Effector memory CD4-positive, alpha-beta T cell (primary cell): ENCODE measurements at places on chromosomes 7 and 10.

GRCh38 chr10:119003572-119004289, 25.8 kb upstream of the NANOS1 start:
- no peak for DNase-seq

DNA sequence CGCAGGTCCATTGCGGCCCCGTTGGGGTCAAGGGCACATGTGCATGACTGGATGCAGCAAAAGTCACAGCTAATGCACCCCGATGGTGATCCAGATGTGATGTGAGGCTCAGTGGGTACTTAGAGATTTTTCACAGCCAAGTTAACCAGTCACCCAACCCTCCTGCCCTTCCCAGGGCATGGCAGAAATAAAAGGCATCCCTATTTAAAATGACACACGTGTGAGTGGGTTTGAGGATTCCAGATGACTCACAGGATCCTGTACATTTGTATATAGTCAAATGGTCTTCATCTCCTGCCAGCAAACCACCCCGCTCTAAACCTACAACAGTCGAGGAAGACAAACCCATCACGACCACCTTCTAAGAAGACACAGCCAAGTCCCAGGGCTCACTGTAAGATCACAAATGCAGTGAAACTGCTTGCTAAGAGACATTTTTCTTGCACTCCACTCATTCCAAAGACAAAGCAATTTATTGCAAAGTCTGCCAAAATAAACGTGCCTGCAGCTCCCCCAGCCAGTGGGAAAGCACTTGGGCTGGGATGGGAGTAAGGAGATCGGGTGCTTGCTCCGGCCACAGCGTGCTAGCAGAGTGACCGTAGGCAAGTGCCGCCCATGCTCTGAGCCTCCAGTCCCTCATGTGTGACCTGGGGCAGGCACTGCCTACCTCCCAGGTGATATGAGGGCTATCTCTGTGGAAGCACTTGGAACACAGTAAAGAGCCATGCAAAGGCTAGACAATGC, 86.6 kb upstream of the MACROH2A2 start:
- DNase-seq: no peak

DNA sequence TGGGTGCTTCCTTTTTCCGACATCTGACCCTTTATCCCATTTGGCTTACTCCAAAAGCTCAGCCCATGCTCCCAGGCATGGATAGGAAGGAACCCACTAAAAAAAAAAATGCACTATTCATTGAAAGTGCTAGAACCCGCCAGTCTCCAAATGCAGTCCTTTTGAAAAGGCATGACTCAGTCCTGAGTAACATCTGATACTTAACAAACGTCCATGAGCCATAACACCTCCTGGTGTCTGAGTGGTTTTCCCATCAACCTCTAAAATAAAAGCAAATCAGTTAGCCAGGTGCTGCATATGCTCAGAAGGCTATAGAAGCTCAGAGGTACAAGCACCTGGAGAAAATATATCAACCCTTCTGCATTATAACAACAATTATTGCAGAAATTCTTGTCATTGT, 45.0 kb upstream of the CACUL1 start:
- no peak for DNase-seq

DNA sequence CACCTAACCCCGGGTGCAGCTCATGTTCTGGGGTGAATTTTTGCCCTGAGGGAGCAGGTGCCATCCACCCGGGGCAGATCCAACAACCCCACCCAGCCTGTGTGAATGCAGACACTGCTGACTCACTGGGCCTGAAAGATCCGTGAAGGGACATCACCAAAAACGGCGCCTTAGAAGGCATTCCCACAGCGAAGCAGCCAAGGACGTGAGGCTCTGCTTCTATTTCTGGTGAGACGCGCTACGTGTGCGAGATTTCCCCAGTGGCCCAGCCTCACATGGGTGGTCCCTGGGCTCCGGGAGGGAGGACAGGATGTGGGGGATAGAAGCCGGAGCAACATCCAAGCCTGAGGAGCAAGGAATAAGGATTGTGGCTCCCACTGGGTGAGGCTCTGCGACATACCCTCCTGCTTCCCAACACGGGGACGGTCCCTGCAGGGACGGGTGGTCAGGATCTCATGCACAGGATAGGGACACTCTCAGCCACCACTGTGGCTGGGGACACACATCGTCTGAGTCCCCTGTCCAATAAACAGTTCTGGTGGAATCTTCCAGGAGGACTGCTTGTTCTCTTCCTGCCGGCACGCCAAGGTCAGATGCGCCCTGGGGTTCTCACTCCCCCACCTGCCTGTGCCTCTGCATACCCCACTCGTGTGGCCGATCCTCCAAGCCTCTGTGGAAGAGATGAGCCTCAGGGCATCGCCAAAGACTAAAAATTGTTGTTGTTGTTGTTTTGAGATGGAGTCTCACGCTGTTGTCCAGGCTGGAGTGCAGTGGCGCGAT, 70.2 kb downstream of the ZRANB1 start:
- DNase-seq: no peak
